ENCODE measurements at places on chromosomes 3 and 15.

GRCh38 chr3:156983559-156983958 lies 157.4 kb downstream of the LEKR1 start:
- DNase-seq = no peak

DNA sequence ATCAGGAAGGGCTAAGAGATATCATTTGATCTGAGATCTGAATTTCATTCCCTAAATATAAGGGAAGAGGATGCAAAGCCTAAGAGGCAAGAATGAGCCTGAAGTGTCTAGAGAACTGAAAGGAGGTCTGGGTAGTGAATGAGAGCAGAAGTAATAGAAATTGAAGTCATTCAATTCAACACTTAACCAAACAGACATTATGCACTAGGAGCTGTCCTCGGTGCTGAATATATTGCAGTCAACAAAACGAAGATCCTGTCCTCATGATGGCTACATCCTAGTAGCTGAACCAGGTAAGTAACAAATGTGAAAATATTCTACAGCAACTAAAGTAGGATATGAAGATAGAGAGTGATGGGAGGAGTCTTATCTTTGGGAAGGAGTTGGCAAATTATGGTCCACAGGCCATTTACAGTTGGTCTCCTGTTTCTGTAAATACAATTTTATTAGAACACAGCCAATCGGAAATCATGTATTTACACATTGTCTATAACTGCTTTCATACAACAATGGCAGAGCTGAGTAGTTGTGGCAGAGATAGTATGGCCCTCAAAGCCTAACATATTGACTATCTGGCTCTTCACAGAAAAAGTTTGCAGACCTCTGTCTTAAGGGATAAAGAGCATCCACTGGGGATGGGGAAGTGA lies 192.9 kb upstream of the CADPS start:
- DNase-seq = no peak

DNA sequence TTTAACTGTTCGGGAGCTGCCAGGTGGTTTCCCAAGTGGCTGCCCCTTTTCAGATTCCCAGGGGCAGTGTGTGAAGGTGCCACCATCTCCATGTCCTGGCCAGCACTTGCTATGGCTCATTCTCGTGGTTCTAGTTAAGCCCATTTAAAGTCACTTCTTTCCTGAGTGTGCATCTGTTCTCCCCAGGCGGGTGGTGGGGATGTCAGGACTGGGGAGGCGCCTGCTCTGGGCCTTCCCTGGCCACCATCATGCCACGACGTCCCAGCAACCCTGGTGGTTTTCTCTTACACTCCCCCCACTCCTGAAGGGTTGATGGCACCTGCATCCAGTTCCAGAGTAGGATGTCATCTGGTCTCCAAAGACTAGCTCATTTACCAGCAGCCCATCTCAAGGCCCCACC lies 56.8 kb upstream of the TAMM41 start:
- no peak for DNase-seq

DNA sequence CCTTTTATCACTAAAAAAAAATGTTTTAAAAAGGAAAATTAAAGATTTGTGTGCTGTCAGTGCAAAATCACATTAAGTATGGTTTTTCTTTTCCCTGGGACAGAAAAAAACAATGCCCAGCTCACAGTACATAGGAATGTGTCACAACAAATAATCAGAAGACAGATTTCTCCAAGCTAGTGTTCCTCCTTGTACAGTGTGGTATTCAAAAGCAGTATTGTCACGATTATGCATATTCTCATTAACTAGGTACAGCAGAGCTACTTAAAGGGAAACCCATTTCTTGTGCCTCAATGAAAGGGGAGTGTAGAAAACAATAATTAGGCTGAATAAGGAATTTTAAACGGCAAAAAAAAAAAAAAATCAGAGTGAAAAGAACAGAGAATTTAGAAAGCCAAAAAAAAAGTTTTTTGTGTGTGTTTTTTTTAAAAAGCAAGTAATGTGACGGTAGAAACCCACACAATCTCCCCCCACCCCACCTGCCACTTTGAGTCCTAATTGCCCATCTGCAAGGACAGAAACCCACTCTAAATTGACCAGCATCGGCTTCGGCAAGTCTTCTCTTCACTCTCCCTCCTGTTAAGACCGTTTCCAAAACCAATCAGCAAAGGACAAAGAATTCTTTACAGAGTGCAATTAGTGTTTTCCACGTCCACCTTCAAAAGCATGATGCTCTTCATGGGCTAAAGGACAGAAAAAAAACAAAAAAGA lies 41.0 kb downstream of the EIF4E3 start:
- no peak for DNase-seq

- no peak for DNase-seq
Observed at GRCh38 chr3:126493739-126494138, 18.0 kb upstream of the ZXDC start.

DNA sequence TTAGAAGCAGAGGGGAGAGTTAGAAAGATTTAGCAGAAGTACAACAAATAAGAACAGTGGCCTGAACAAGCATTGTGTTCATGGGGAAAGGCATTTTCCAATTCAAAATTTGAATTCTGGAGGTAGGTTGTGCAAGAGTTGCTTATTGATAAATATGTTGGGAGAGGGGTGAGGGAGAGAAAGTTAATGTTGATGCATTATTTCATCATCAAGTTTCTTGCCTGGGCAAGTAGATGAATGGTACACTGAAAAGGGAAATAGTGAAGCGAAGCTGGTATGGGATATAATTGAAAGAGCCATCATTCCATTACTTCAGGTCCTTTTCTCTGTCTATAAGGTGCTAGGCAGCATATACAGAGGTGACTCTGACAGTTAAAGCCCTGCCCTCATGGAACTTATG lies 288.9 kb upstream of the GBE1 start:
- DNase-seq = no peak

GRCh38 chr3:9183011-9183410 lies 66.4 kb downstream of the SRGAP3 start:
- no peak for DNase-seq

GRCh38 chr3:197331131-197331530 lies 32.7 kb upstream of the DLG1 start:
- DNase-seq = no peak

GRCh38 chr15:35308802-35309201 lies 223.7 kb upstream of the NANOGP8 start:
- no peak for DNase-seq

GRCh38 chr3:48974076-48974864 lies 15.8 kb upstream of the P4HTM start:
- no peak for DNase-seq

- DNase-seq = no peak
Observed at GRCh38 chr15:58340176-58340575, 91.6 kb upstream of the LIPC start.

DNA sequence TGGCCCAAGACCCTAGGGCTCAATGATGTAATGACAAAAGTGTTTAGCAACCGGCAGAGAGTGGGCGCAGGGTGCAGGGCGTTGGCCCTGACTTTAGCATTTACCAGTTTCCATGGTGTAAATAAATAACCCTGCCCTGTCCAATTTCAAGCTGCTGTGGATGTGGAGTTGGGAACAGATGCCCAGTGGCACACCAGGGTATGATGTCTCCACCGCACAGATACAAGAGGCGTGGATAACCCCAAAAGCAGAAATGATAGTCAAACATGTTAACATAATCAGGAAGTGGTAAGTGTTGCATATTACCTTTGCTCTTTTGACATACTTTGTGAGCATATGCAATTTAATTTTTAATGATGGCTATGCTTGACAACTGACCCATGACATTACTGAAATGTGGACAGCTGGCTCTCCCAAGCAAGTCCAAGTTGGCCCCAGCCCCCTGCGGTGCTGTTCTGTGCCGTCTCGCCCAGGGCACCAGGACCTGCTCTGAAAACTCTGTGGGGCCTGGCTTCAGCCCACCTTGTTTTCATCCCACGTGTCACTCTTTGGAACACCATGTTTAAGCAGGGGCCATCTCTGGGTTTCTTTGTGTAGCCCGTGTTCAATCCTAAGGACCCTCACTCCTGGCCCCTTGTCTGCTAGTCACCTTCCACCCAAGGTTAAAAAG lies 10.8 kb upstream of the ANPEP start:
- no peak for DNase-seq

DNA sequence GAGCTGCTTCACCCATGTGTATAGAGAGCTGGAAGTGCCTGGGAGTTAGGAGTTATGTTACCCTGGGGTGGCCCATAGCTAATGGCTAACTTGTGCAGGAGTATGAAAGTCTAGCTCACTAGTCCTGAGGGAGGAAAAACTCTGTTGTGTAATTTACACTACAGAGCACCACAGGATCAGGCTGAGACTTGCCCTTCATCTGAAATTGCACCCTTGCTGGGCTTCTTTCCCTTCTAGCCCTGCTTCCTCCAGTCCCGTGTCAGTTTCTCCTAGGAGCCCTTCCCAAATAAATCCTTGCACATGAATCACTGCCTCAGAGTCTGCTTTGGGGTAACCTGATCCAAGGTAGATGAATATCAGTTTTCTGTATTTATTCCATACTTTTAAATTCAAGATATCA lies 40.0 kb downstream of the CTXND1 start:
- no peak for DNase-seq

DNA sequence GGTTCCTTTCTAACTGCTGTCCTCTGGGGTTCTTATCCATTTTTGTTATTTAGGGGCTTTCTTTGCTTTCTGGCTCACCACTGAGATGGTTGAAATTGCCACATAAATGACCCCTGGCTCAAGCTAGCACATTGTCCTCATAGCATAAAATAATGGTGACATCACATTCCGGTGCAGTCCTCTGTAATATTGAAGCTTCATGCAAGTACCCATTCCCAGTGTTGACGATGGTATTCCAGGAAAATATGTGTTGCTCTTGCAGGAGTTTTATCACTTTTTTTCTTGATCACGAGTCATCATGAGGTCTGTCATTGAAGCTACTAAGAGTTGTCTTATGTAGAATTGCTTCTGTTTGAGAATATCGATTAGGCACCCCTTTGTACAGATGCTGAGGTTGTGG lies 56.1 kb downstream of the CRTC3 start:
- no peak for DNase-seq

GRCh38 chr15:78880813-78881212 lies 8.1 kb downstream of the MORF4L1 start:
- DNase-seq = no peak

Data from CD4-positive, alpha-beta T cell treated with Interleukin-12 subunit alpha and Interleukin-12 subunit beta, for 1 hour (primary cell).